ENCODE measurements at places on chromosomes 1 and 21.

DNA sequence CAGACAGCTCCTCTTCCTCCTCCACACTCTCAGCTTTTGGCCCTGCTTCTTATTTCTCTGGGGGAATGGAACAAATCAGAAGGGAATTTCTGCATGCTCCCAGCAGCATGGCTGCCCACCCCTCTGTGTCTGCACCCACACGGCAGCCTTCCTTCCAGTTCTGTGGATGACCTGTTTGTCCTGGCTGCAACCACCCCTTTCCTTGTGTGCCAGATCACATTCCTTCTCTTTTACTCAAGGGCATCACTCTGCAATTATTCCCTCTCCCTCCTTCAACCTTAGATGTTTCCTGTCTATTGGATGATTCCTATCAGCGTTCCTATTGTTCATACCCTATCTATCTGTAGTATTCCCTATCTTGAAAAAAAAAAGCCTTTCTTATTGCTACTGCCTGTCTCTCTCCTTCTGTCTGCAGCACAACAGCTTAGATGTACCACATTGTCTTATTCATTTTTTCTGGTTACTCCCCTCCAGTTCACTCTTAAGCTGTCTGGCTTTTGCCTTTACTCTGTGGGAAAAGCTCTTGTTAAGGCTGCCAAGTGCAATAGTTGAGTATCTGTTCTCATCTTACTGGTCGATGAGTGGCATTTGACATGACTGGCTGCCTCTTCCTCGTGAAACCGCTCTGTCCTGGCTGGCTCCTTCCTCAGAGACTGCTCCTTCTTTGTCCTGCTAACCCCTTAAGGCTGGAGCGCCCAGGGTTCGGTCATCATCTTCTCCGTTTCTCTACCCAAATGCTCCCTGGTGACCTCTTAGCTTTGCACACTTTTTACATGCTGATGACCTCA, 351.1 kb downstream of the CAMTA1 start:
- no peak for DNase-seq

- DNase-seq, result no peak
Measured at GRCh38 chr1:176785791-176786190, 322.8 kb downstream of the PAPPA2 start.

GRCh38 chr1:210362526-210362925, 33.8 kb downstream of the HHAT start:
- no peak for DNase-seq

- DNase-seq, result no peak
Measured at GRCh38 chr1:152757747-152758146, at the start of gene KPRP. Gene KPRP, plus strand, starts transcription at chr1:152758025. Its CDS starts 1,564 bp downstream, at chr1:152759589.

- DNase-seq, result no peak
Measured at GRCh38 chr21:37367336-37367702, 746 bp downstream of the DYRK1A start.

GRCh38 chr1:45297666-45298356, 28.9 kb upstream of the HPDL start:
- DNase-seq, result no peak

GRCh38 chr1:66413136-66413837, 120.7 kb upstream of the SGIP1 start:
- no peak for DNase-seq

GRCh38 chr1:59199719-59200376, 97.0 kb upstream of the FGGY start:
- no peak for DNase-seq

- no peak for DNase-seq
Measured at GRCh38 chr21:36882776-36883175, 83.7 kb downstream of the HLCS start.

- no peak for DNase-seq
Measured at GRCh38 chr21:44898851-44899767, 21.6 kb downstream of the ITGB2 start.

GRCh38 chr1:42765269-42765668, 1.6 kb downstream of the P3H1 start:
- DNase-seq, result no peak

DNA sequence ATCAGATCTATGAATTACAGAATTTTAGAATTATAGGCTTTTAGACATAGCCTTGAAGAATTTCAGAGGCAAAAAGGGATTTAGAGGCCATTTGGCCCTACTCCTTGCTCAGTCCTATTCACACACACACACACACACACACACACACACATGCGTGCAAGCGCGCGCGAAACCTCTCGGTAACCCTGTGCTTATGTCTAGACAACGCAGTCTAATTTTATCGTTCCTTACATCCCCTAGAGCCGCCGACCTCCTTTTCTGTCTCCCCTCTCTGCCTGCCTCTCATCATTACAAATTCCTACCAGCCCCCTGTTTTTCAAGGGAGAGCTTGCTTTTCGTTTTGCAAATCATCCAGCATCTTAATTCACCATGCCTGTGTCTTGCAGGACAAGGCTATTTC, 252.1 kb downstream of the FOXD2 start:
- no peak for DNase-seq

- DNase-seq, result no peak
Measured at GRCh38 chr1:12549460-12550349, 68.3 kb downstream of the DHRS3 start.
